Fibroblast of lung (primary cell): ENCODE measurements at places on chromosomes 16 and 17. TPM values are rescaled to one million over a fixed set of nuclear protein-coding genes. Genes with fewer than 3 reads are reported as not detected.

- DNase-seq, result peak; percentile 9
These were observed 42.0 kb upstream of the KSR1 start for GRCh38 chr17:27414271-27414670.

- DNase-seq, result no peak
These were observed 15.0 kb upstream of the NTN1 start for GRCh38 chr17:9006175-9006767.

DNA sequence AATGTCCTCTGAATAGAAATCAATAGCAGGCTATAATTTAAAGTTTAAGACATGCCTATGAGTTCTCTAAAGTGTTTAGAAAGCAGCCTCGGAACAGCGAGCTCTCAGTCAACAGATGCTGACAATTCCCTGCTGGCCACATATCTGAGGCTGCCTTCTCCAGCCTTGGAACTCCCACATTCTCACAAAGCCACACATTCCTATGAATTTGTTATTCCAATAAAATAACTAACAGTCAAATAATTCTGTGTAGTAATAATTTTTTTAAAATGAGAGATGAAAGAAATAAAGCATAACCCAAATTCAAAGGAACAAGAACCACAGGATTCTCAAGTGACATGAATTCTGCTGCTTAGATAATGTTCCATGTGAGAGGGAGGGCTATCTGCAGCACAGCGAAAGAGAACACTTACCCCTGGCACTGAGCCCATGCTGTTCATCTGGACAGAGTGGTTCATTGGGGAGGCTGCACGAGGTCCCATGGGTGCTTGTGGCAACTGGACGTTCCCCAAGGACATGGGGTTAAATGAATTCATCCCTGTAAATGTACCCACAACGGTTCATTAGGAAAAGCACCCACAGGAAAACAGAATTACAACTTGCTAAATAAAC, 56.9 kb upstream of the TRAP1 start:
- DNase-seq, result peak; percentile 46

The SLC47A1 gene
- total RNA-seq, result 0.26 and 0.66 TPM in 2 replicates

The TPPP3 gene
- total RNA-seq, result 1.5 and 3.8 TPM in 2 replicates

The HID1 gene
- total RNA-seq, result under 0.01 and 0.17 TPM in 2 replicates
